ENCODE measurements at places on chromosomes 2 and 18. TPM values are rescaled to one million over a fixed set of nuclear protein-coding genes. Genes with fewer than 3 reads are reported as not detected.
A peak's percentile ranks its signal among the peaks of the same experiment; 100 is the strongest.

ATL2 gene
- 62.6 TPM for total RNA-seq

DNAJC5G gene
- not detected for total RNA-seq

DNA sequence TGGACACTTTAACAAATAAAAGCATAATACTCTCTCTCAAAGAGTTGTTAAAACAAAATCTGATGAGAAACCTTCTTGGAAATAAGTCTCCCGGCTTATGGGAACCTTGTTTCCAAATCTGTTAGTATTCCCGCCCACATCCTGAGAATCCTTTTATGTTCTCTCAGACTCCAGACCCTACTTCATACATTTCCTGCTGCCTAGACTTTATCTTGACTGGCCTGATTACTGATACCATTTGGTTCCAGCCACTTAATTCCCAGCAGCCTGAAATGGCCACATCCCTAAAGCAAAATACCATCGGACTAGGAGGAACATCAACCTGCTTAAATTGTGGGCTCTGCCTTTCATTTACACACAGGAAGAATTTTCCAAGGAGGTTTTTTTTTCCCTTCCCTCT is 79.1 kb upstream of the CYP1B1 start:
- H3K27me3 ChIP-seq = no peaks in the 10 kb centered on the region
- H3K4me3 ChIP-seq = no peak overlapping the region
- peaks cover 24% of the 10 kb centered on the region for H3K4me1 ChIP-seq

DNA sequence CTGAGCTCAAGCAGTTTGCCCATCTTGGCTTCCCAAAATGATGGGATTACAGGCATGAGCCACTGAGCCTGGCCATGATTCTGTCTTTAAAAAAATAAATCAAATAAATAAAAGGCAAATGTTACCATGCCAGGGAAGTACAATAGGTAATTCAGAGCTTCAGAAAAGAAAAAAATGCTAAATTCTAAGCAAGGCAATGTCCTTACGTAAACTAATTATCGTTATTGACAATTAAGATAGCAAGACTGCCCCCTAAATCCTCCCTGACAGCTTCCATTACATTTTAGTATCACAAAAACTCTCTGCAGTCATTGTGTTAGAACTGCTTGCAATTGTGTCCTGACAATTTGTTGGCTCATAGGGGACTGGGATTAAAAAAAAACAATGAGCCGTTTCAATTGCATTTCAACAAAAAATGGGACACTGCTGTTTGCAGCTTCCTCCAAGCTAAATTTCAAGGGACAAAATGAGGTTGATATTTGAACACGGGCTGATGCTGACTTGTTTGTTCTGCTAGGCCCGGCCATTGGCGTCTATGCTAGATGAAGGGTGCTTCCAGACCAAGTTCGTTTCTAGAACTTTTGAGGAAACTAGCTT is 88.9 kb downstream of the MOGAT1 start:
- no peak for DNase-seq
- H3K27ac ChIP-seq = no peak overlapping the region
- H3K4me3 ChIP-seq = no peak overlapping the region
- H3K36me3 ChIP-seq = no peaks in the 10 kb centered on the region
- peaks cover 6% of the 10 kb centered on the region for H3K4me1 ChIP-seq
- H3K27me3 ChIP-seq = peaks cover 4% of the 10 kb centered on the region

- no peak for DNase-seq
- H3K36me3 ChIP-seq = no peaks in the 10 kb centered on the region
- no peak overlapping the region for H3K27ac ChIP-seq
Observed at GRCh38 chr2:187438455-187438854, 9.6 kb downstream of the CALCRL start.

GRCh38 chr2:13638181-13638580 is 921.4 kb downstream of the TRIB2 start:
- H3K4me1 ChIP-seq = no peaks in the 10 kb centered on the region
- H3K27me3 ChIP-seq = no peaks in the 10 kb centered on the region
- H3K27ac ChIP-seq = no peak overlapping the region
- no peak for DNase-seq
- H3K36me3 ChIP-seq = no peaks in the 10 kb centered on the region
- no peak overlapping the region for H3K4me3 ChIP-seq

- H3K27ac ChIP-seq = no peak overlapping the region
- H3K4me3 ChIP-seq = no peak overlapping the region
- no peak for DNase-seq
Observed at GRCh38 chr2:202052235-202052634, 18.6 kb downstream of the FZD7 start.

PARD6G gene
- total RNA-seq = 21.8 TPM

DNA sequence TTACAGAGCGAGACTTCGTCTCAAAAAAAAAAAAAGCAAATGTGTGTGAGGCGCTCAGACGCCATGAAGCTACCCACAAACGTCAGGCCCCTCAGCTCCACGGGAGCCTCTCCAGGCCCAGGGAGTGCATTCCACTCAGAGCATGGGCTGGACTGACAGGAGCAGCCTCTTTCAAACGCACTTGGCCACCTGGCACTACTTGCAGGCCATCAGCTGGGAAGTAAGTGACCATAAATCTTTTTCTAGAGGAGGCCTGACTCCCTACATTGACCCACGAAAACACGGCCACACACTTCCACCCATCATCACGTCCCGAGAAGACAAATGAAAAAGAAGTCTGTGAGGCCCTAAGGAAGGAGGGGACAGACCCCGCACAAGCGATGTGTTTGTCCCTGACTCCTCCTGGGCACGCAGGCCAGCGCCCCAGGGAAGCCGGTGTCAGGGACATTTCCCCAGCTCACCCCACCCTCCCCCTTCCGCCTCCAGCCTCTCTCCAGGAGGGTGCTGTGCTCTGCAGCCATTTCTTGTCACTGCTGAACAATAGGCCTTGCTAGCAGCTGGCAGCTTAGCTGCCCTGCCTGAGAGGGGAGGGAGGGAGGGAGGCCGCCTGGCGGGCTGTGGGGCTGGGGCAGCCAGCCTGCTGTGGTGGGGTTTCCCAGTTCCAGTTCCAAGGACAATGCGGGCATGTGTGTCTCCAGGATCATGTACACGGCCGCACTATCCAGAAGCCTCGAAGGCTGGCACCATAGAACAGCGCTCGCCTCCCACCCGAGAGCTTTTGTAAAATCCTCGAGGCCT is 26.6 kb downstream of the SERTAD2 start:
- H3K4me1 ChIP-seq = peaks cover 45% of the 10 kb centered on the region
- H3K27ac ChIP-seq = peak overlapping the region; percentile 34
- no peaks in the 10 kb centered on the region for H3K27me3 ChIP-seq
- no peaks in the 10 kb centered on the region for H3K36me3 ChIP-seq
- DNase-seq = peak; percentile 61
- no peak overlapping the region for H3K4me3 ChIP-seq

GRCh38 chr2:150619607-150620330 is 132.3 kb upstream of the RND3 start:
- H3K27ac ChIP-seq = peak overlapping the region; percentile 47
- no peak for DNase-seq
- no peaks in the 10 kb centered on the region for H3K36me3 ChIP-seq
- H3K4me1 ChIP-seq = peaks cover 33% of the 10 kb centered on the region
- no peaks in the 10 kb centered on the region for H3K27me3 ChIP-seq

TSGA10 gene
- total RNA-seq = 10.9 TPM

GALR1 gene
- 0.07 TPM for total RNA-seq

DNA sequence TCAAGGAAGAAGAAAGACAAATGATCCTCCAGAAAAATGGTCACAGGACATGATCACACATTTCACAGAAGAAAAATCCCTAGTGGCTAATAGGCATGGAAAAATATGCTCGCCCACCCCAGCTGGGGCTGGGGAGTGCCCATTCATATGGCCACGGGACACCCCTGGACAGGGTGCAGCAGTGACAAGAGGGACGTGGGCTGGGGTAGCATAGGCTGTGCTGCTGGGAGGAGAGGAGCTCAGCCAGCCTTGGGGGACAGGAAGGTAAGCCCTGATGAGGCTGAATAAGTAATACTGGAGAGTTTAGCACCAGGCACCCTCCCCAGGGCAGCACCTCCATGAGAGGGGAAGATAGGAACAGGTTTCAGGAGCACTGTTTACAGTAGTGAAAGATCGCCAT is 254.9 kb upstream of the HS6ST1 start:
- H3K27me3 ChIP-seq = no peaks in the 10 kb centered on the region
- H3K27ac ChIP-seq = no peak overlapping the region
- no peaks in the 10 kb centered on the region for H3K36me3 ChIP-seq
- H3K4me3 ChIP-seq = no peak overlapping the region

GPC1 gene
- 58.0 TPM for total RNA-seq

CCDC74B gene
- total RNA-seq = 15.4 TPM

- peak overlapping the region; percentile 72 for H3K27ac ChIP-seq
- H3K4me3 ChIP-seq = no peak overlapping the region
- peaks cover 10% of the 10 kb centered on the region for H3K4me1 ChIP-seq
- no peaks in the 10 kb centered on the region for H3K36me3 ChIP-seq
- DNase-seq = no peak
Observed at GRCh38 chr2:128261245-128262128, 57.2 kb downstream of the HS6ST1 start.

- no peak for DNase-seq
- H3K27ac ChIP-seq = no peak overlapping the region
- peaks cover 6% of the 10 kb centered on the region for H3K27me3 ChIP-seq
- H3K36me3 ChIP-seq = no peaks in the 10 kb centered on the region
- H3K4me1 ChIP-seq = peaks cover 8% of the 10 kb centered on the region
Observed at GRCh38 chr18:79429785-79430281, 34.1 kb downstream of the NFATC1 start.

DNA sequence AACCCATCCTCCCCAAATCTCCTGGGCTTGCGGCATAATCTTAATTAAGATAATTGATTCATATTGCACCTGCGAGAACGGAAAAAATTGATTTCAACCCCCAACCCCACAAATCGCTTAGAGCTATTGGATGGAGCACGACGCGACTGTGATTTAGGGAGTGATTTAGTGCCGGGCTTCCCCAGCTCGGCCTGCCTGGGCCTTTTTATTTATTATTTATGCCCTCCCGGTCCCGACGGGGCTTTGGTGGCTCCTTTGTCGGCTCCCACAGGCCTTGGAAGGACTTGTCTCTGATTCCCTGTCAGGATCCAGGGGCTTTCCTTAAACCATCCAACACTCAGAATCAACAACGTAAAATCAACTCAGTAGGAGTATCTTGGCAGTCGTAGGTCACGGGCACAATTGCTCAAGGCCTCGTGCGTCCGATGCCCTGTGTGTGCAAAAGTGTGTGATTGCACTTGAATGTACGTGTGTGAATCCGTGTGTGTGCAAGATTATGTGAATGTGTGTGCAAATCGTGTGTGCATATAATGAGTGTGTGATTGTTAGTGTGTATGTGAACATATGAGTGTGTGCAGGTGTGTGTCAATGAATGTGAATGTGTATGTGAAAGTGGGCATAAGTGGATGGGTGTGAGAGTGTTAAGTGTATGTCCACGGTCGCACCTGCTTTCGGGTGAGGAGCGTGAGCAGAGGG is 4.3 kb upstream of the NEUROD1 start:
- H3K27me3 ChIP-seq = peaks cover 98% of the 10 kb centered on the region
- peaks cover 21% of the 10 kb centered on the region for H3K4me1 ChIP-seq
- H3K4me3 ChIP-seq = peak overlapping the region; percentile 60
- peaks cover 4% of the 10 kb centered on the region for H3K36me3 ChIP-seq
- no peak for DNase-seq

ST3GAL5 gene
- total RNA-seq = 12.9 TPM

DNA sequence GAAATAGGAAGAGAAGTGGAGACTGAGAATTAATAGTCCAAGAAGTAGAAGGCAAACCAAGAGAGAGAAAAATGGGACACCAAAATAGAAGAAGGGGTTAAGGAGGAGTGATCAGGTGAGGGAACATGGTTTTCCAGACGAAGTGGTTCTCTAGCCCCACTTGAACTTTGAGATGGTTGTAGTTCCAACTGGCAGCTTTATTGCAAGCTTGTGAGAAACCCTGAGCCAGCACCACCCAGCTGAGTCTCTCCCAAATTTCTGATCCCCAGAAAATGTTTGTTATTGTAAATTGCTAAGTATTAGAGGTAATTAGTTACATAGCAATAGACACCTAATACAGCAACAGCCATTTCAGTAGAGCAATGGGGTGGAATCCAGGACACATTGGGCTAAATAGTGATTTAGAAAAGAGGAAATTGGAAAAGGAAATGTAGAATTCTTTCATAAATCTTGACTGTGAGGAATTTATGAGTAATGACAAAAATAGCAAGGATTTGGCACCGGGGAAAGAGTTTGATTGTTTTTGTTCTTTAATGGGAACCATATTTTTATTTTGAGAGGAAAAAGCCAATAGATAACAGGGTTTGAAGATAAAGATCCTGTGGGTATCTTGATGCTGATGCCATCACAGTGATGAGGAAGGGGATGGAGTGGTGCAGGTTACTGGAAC is 62.1 kb upstream of the XDH start:
- peaks cover 3% of the 10 kb centered on the region for H3K4me1 ChIP-seq
- no peaks in the 10 kb centered on the region for H3K36me3 ChIP-seq
- no peak for DNase-seq
- H3K27ac ChIP-seq = no peak overlapping the region
- peaks cover 28% of the 10 kb centered on the region for H3K27me3 ChIP-seq

- no peak for DNase-seq
- no peak overlapping the region for H3K4me3 ChIP-seq
- no peaks in the 10 kb centered on the region for H3K36me3 ChIP-seq
- no peaks in the 10 kb centered on the region for H3K27me3 ChIP-seq
Observed at GRCh38 chr2:76448956-76449355, 738.2 kb upstream of the GCFC2 start.

BCL2 gene
- 21.9 TPM for total RNA-seq

DNA sequence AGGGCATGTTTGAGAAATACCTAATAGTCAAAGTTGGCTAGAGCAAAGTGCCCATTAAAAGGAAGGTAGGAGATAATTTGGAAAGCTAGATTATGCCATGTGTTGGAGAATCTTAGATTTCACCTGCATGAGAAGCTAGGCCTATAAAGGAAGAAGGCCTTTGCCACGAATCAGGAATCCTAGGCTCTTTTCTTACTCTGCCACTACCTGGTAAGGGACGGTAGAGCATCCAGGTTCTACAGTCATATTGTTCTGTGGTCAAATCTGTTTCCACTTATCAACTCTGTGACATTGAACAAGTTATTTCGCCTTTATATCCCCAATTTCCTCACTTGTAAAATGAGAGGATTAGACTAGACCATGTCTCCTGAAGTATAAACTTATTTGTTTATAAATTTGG is 3.6 kb upstream of the KCNJ3 start:
- peaks cover 47% of the 10 kb centered on the region for H3K27me3 ChIP-seq
- no peaks in the 10 kb centered on the region for H3K36me3 ChIP-seq
- H3K4me1 ChIP-seq = peaks cover 13% of the 10 kb centered on the region
- H3K27ac ChIP-seq = no peak overlapping the region

DNA sequence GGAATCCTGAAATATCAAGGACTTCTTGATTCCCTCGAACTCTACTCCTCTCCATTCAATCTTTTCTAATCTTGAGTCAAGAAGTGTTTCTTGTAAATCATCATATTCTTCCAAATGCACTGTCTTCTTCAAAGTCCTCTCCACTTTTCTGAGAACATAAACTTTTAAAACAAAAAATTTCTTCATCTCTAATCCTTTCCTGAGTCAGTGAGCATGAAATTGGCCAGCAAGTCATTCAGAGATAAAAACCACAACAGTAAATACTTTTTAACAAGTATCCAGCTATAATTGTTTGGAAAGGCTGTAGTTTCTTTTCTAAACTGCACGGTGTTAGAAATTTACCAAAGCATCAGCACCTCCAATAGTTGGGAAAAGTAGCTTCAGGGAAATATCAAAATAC is 312.6 kb upstream of the GALNT5 start:
- H3K4me3 ChIP-seq = no peak overlapping the region
- DNase-seq = no peak
- H3K27me3 ChIP-seq = no peaks in the 10 kb centered on the region
- H3K36me3 ChIP-seq = no peaks in the 10 kb centered on the region
